ENCODE measurements at places on chromosomes 2 and 18.

DNA sequence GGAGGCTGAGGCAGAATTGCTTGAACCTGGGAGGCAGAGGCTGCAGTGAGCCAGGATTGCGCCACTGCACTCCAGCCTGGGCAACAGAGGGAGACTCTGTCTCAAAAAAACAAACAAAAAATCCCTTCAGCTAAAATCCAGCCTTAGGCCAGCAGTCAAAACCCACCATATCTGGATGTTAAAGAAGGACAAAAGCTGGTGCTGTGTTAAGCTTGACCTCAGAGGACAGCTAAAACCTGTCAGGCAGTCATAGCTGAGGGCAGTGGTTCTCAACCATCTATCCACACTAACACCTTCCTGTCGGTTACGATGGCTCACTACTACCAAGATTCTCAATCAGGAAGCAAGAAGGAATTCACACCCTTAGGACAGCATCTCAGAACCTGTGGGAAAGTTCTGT is 9.6 kb downstream of the PTRHD1 start:
- DNase-seq, result no peak

GRCh38 chr2:16685340-16685715 is 19.7 kb upstream of the CYRIA start:
- no peak for DNase-seq

- DNase-seq, result no peak
Measured at GRCh38 chr2:143148757-143149156, 19.5 kb downstream of the ARHGAP15 start.

DNA sequence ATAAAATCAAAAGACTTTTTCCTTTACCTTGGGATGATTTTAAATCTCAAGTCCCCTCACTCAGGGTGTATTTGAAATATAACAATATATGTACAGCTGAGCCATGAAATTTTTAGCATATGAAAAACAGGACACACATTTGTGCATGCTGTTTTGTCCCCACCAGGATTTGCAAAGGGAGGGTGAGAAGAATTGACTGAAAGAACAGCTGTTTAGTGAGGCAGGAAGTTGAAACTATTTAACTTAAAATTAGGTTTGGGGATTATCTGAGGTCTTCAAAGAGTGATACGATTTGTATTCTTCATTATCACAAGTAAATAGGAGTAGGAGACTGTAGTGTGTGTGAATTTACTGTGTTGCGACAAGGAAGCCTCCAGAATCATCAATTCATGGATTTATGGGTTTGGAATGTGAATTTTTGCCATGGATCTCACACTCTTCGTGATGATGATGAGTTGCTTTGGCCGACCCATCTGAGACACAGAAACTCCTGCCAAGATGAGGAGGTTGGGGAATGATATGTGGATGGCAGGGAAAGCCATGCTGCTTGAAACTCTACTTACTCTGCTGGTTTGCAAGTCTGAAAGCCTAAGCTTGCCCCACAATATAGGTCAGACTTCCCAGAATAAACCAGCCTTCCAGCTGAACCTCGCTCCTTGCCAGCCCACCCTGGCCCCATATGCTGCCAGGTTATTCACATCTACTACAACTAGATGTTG is 31.0 kb upstream of the SPATS2L start:
- no peak for DNase-seq

DNA sequence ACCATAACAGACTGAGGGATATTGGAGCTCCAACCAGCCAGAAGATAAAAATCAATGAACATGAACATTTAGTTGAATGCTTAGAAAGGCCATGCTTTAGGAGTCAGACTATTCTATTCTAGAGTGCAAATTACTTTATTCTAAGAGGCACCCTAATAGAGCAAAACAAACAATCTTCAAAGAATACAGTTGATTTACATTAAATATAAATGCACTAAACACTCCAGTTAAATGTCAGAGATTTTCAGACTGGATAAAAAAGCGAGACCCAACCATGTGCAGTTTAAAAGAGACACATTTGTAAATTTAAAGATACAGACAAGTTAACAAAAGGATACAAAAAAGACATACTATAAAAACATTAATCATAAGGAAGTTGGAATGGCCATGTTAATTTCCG is 214.0 kb upstream of the SMAD7 start:
- DNase-seq, result no peak

DNA sequence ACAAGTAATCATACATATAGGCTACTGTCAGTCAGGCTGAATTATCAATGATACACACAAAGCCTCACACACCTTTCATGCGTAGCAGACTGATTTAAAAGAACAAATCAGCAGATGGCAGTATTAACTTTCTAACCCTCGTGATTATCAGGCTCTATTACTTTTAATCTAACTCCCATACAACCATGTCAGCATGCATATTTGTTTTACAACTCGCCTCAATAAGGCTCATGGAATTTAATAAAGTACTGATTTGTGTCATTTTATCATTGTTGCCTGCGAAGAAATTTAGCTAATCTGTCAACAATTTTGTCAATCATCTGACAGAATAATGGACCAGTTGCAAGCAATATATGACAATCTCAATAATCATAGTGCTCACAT is 82.8 kb downstream of the SLC25A12 start:
- DNase-seq, result peak; percentile 22

DNA sequence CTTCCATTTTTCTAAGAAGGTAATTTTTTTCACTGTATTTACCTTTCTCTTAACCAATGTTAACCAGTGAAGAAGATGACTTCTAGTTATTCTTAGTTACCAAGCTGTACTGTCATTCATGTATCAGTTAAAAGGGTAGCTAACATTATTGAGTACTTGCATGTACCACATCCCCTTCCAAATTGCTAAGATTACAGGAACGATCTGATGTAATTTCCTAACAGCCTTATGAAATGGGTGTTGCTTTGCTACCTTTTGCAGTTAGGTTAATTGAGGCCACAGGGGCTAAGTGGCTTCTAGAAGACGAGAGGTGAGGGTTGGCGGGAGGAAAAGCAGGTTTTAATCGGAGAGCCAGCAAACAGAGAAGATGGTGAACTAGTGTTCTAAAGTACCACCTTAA is 1.8 kb upstream of the SULT6B1 start:
- DNase-seq, result no peak

DNA sequence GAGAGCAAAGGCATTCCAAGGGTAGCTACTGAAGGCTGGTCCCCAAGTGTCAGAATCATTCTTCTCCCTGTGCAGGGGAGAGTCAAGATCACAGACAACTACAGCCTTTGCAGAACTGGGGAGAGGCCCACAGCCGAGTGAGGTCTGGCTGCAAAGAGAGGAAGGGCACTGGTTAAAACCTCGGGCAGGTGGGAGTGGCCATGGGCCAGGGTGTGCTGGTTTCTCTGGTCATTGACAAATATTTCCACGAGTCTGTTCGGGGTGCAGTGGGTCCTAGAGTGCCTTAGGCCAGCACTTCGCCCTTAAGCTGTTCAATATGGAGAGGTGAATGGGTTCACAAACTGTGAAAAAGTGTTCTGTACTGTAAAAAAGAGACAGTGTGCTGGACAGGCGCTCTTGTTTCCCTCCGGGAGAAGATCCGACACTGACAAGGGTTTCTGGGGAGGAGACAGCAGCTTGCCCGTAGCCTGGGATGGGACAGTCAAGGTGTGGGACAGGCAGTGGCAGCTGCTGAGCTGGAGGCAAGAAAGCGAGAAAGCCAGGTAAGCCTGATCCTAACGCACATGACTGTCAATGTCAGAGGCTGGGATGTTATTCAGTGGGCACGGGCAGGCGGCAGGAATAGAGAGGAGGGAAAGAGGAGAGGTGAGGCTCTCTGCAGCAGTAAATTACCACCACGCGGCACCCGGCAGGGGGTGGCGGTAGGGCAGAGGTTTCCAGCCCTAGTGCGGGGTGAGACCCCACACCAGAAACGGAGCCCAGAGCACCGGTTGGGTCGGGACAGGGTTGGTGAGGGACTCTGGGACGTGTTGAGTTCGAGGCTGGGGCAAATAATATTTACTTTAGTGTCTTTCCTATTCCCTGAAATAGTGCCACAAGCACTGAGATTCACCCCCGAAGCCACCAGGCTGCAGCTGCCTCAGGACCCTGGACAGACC is 2.0 kb downstream of the NPPC start:
- DNase-seq, result no peak

DNA sequence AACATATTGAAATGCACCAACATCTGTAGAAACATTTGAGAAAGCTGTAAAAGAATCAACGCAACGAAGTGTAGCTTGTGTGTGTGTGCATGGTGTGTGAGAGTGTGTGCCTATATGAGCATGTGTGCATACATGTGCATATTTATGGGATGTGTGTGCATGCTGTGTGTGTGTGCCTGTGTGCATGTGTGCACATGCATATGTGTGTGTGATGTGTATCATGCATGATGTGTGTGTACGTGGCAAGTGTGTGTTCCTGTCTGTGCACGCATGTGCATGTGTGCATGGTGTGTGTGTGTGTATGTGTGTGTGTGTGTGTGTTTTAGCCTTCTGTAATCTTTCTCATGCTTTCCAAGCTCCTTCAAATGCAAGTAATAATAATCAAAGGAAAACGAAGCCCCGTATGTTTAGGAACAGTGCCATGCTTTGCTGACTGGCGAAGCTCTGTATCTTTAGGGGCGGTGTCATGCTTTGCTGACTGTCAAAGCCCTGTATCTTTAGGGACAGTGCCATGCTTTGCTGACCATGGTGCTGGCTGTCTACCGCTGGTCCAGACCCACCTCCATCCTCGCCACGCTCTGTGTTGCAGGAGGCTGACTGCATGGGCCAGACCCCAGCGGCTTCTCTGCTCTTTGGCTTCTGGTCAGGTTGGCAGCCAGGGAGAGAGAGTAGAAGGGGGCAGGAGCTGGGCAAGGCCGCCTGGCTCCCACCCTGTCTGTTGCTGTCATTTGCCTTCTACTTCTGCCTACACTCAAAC is 129.2 kb downstream of the ASB1 start:
- no peak for DNase-seq

DNA sequence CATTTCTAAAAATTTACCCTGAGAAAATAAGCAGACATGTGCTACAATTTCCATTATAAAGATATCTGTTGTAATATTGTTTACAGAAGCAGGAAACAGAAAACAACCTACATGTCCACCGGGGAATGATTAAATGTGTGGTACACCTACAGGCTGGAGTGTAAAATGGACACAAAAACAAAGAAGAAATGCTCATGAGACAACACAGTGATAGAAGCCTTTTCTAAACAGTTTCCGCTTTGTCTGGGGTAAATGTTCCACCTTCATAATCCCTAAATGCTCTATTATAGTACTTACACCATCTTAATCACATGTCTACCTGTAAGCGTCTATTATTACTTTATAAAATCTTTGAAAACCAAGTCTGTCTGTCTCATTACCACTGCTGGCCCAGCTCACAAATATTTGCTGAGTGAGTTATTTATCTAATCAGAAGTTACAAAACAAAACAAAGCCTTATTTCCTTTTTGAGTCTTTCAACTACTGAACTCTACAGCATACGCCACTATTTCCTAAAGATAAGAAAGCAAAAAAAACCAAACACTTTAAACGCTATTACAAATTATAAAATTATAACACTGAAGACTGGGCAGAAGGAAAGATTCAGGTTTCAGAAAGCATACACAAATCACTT is 95.3 kb downstream of the PIGN start:
- no peak for DNase-seq

GRCh38 chr2:59282374-59283057 is 1041.4 kb upstream of the FANCL start:
- no peak for DNase-seq

- no peak for DNase-seq
Measured at GRCh38 chr2:2579814-2580213, 248.7 kb upstream of the MYT1L start.

DNA sequence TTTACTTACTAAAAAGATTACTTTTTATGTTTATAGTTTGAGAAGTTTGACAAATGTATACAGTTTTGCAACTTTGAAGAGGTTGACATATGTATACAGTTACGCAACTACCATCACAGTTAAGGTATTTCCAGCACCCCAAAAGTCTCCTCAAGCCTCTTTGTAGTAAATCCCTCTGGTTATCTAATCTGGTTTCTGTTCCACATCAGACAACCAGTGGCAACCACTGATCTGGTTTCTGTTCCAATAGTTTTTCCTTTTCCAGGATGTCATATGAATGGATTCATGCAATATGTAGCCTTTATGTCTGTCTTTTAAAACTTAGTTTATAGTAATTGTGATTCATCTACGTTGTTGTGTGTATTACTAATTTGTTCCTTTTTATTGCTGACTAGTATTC is 23.5 kb downstream of the IFIH1 start:
- DNase-seq, result no peak

All from CD4-positive, alpha-beta T cell treated with Interleukin-15 for 4 hours (primary cell).